Ureter (tissue), 1 donor: ENCODE measurements at places on chromosomes 1 and 21.

DNA sequence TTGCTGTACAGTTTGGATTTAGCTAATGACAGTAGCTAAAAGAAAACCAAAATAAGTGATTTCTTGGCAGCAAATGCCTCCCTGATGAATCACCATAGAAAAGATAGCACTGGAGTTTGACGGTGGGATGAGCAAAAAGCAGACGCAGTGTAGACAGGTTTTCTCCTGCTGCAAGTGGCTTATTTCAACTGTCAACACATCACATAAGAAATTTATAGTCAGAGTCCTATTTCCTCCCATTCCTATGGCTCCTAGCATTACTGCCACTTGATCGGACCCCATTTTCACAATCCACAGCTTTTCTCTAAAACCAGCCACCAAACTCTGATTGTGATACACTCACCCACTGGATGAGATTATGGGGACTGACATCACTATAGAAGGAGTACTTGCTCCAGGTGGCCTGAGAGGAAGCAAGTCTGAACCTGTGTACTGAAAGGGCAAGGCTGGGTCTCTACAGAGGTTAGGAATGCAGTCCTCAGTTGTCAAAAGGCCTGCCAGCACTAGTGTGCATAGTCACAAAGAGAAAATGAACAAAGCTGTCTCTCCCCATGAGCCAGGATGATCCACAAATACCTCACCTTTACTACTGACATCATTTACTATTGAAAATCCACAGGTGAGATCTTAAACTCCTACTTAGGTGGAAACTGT is 359.8 kb downstream of the LTN1 start:
- peak; percentile 56 for DNase-seq

DNA sequence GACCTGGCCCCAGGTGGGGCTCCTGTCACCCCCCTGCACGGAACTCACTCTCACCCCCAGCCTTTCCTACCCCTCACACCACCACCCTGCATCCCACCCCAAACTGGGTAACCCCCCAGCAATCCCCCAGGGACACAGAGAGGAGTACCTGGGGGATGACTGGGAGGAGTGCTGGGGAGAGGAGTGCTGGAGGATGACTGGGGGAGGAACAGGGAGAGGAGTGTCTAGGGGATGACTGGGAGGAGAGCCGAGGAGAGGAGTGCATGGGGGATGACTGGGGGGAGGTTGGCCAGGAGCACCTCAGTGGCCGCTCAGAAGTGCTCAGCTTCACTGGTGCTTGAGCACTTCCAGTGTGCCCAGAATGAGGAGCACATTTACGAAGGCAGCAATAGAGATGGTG is 59.1 kb downstream of the SIK1 start:
- DNase-seq = no peak

GRCh38 chr1:59814180-59814900 is 409 bp upstream of the HOOK1 start:
- peak; percentile 88 for DNase-seq

- DNase-seq = no peak
Measured at GRCh38 chr1:14467112-14467511, 131.4 kb upstream of the KAZN start.

GRCh38 chr1:198858033-198858432 is 219.2 kb downstream of the PTPRC start:
- no peak for DNase-seq

- no peak for DNase-seq
Measured at GRCh38 chr1:97926017-97926708, 5.3 kb upstream of the DPYD start.

DNA sequence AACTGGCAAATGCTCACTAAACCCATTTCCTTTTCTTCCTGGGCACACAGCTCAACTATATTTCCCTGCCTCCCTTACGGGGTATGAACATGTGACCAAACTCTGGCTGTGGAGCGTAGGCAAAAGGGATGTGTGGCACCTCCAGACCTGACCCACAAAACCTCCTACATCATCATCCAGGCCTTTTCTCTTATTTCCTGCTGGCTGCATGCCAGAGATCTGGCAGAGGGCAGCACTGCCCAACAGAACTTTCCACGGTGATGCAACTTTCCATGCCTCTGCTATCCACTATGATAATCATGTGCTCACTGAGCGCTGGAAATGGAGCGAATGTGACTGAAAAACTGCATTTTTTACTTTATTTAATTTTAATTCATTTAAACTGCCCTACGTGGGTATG is 99.6 kb upstream of the CACNA1E start:
- DNase-seq = no peak

- no peak for DNase-seq
Measured at GRCh38 chr1:151705753-151706463, 10.7 kb downstream of the CELF3 start.

DNA sequence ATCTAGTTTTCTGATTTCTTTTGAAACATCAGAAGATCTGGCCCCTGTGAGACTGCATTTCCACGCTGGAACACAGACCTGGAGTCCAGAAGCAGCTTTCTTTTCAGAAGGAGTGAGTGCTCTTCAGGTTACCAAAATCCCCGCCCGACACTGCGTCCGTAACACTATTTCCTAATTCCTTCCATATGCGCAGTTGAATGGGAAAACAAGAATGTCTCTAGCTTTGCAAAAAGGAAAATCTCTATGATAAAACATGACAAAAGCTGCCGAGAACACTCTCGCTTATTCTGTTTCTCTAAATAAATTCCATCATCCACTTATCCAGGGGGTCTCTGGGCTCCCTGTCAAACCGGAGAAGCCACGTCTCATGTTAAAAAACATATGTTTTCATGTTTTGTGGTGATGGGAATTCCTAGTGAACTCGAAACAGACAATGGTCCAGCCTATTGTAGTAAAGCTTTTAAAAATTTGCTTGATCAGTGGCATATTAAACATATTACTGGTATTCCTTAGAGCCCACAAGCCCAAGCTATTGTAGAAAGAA is 67.7 kb downstream of the PLD5 start:
- DNase-seq = no peak

- no peak for DNase-seq
Measured at GRCh38 chr1:43288058-43288784, 2.8 kb upstream of the C1orf210 start.

DNA sequence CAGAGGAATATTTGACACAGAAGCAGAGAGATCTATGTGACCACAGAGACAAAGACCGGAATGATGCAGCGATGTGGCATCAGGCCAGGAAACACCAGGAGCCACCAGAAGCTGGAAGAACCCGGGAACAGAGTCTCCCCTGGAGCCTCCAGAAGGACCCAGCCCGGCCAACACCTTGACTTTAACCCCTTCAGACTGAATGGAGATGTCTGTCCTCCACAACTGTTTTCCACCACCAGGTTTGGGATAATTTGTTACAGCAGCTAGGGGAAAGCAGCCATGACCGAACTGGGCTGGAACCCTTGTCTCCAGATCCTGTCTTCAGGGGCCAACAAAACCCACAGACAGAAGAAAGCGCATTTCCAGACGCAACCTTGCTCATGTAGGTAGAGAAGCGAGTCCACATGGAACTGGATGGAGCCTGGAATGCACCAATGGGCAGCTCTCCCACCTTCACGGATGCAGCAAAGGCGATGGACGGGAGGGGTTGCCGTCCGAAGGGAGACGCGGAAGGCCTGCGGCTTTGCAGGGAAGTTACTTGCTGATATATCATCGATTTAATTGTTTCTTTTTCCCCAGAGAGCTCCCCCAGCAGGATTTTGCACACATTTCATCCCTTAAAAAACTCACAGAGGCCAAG is 396.6 kb downstream of the NPHP4 start:
- DNase-seq = peak; percentile 27

DNA sequence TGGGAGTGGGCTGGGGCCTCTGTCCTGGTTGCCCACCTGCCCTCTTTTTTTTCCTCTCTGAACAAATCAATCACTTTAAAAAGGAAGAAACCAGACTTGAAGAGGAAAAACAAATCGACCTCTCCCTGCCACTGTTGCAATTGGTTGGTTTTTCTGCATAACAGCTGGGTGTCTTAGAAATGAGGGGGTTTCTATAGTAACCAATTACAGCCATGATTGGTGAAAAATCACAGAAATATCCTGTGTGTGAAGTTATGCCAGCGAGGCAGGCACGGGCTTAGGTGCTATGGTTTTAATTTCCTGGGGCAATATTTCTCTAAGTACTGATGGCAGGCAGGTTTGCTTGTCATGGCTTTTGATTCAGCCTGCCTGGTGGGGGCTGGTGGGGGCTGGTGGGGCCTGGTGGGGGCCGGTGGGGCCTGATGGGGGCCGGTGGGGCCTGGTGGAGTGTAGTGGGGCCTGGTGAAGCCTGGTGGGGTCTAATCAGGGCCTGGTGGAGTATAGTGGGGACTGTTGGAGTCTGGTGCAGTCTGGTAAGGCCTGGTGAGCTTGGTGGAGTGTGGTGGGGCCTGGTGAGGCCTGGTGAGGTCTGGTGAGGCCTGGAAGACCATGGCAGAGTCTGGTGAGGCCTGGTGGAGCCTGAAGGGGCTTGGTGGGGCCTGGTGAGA is 54.6 kb downstream of the AJAP1 start:
- no peak for DNase-seq

- no peak for DNase-seq
Measured at GRCh38 chr1:46637444-46638083, 21.0 kb upstream of the MOB3C start.

- DNase-seq = no peak
Measured at GRCh38 chr1:26181586-26182382, 4.5 kb downstream of the CNKSR1 start.

DNA sequence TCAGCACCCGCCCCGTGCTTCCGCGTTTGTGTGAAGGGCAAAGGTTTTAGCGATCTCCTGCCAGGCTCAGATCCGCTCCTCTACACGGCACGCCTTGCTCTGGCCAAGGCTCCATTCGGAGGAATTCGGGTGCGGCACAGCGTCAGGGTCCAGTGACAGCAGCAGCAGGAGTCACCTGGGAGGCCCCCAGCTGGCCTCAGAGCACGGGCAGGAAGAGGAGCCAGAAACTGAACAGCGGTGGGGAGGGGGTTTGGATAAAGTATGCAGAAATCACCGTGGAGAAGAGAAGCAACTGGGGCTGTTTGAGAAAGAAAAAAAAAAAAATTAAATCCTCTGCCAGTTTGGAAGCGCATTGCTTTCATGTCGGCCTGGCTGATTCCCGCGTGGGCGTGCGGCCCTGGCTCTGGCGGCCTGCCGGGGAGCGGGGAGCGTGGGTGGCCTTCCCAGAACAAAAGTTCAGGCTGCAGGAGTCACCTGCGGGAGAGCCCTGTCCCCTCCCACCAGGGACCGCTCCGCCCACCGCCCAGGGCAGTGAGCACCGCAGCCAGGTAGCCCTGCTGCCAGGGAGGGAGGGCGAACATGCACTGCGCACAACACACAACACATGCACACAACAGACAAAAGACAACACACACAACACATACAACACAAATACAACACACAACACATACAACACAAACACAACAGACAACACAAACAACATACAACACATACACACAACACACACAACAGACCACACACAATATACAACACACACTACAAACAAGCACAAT is 107.6 kb downstream of the ETS2 start:
- DNase-seq = peak; percentile 86

GRCh38 chr1:41611068-41611931 is 126.8 kb upstream of the EDN2 start:
- DNase-seq = peak; percentile 17

DNA sequence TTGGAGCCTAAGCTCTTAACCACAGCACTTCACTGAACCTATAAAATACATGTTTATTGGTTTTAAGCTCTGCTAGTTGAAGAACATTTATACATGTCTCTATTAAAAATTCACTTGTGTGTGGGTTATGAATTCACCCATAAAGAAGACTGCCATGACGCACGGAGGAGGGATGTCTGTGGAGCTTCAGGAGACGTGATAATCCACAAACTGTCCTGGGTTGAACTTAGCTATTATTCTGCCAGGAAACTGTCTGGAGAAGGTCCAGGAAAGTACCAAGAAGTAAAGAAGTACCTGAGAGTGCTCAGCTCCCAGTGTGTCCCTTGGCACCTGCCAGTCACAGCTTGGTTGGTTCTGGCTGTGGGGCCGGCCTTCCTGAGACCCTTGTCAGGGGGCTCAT is 56.3 kb downstream of the DDR2 start:
- DNase-seq = no peak

GRCh38 chr1:115833856-115834255 is 7.1 kb downstream of the NHLH2 start:
- DNase-seq = no peak

DNA sequence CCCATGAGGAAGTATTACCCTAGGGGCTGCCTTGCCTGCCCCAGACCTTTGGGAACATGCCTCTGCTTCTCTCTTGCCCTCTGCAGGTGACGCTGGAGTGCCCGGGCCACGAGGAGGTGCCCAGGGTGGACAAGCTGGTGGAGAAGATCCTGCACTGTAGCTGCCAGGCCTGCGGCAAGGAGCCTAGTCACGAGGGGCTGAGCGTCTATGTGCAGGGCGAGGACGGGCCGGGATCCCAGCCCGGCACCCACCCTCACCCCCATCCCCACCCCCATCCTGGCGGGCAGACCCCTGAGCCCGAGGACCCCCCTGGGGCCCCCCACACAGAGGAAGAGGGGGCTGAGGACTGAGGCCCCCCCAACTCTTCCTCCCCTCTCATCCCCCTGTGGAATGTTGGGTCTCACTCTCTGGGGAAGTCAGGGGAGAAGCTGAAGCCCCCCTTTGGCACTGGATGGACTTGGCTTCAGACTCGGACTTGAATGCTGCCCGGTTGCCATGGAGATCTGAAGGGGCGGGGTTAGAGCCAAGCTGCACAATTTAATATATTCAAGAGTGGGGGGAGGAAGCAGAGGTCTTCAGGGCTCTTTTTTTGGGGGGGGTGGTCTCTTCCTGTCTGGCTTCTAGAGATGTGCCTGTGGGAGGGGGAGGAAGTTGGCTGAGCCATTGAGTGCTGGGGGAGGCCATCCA is 7.8 kb upstream of the HTR6 start:
- no peak for DNase-seq

GRCh38 chr1:195345149-195345548 is 1263.1 kb downstream of the KCNT2 start:
- DNase-seq = no peak

- no peak for DNase-seq
Measured at GRCh38 chr1:106995970-106996369, 60.5 kb upstream of the PRMT6 start.

- no peak for DNase-seq
Measured at GRCh38 chr1:81290326-81290725, 510.4 kb upstream of the ADGRL2 start.

DNA sequence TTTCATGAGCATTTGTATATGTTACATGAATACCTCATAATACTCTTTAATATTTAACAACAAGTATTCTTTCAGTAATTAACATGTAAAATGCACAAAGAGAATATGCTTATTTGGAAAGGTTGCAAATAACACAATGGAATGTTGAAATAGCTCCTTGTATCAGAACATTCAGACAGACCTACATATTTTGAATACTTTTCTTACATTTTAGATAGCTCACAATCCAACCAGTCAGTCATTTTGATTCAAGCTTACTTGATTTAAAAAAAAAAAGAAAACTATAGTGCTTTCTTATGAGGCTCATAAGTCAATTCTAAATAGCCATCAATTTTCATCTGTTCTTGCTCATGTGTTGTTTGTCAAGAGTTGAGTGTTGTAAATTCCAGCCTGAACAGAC is 518.8 kb downstream of the ADGRL2 start:
- no peak for DNase-seq
